Myometrial cell (primary cell): ENCODE measurements at places on chromosomes 11 and 22. TPM values are rescaled to one million over a fixed set of nuclear protein-coding genes. Genes with fewer than 3 reads are reported as not detected.

Gene SYT8
- total RNA-seq, result not detected in 2 replicates

Gene VSIG10L2
- not detected in 2 replicates for total RNA-seq

Gene CHRNA10
- 0.71 TPM in 1 of 2 replicates, not detected in the other for total RNA-seq

Gene ISX
- not detected in 2 replicates for total RNA-seq

Gene PDGFD
- total RNA-seq, result 4.3 and 7.1 TPM in 2 replicates

Gene GAL
- total RNA-seq, result 2.3 and 3.5 TPM in 2 replicates

Gene RAC2
- 244 and 247 TPM in 2 replicates for total RNA-seq

Gene TSGA10IP
- total RNA-seq, result not detected in 2 replicates

Gene PATZ1
- total RNA-seq, result 11.0 and 13.5 TPM in 2 replicates

Gene LRRC74B
- total RNA-seq, result not detected in 2 replicates

Gene GUCY1A2
- total RNA-seq, result 0.18 TPM in 1 of 2 replicates, not detected in the other

Gene SORL1
- total RNA-seq, result 0.29 and 1.4 TPM in 2 replicates

Gene MB
- total RNA-seq, result not detected in 2 replicates

Gene CASP5
- total RNA-seq, result not detected in 2 replicates

Gene BIK
- not detected in 2 replicates for total RNA-seq

Gene FGF4
- total RNA-seq, result not detected in 2 replicates

Gene HTR3B
- not detected in 2 replicates for total RNA-seq

Gene ARHGAP8
- total RNA-seq, result not detected in 2 replicates

Gene MOGAT2
- total RNA-seq, result not detected in 2 replicates

Gene IGSF9B
- not detected in 2 replicates for total RNA-seq

Gene DGCR8
- total RNA-seq, result 8.2 and 8.6 TPM in 2 replicates

Gene ST14
- total RNA-seq, result not detected in 2 replicates

Gene SLC43A3
- 83.5 and 190 TPM in 2 replicates for total RNA-seq

Gene TRIM51G
- not detected in 2 replicates for total RNA-seq

Gene RIMBP3C
- 0.18 TPM in 1 of 2 replicates, not detected in the other for total RNA-seq

Gene P2RY6
- total RNA-seq, result not detected in 2 replicates
